Suppressor macrophage treated with lipopolysaccharide for 4 hours (primary cell): ENCODE measurements at places on chromosomes 11 and 22.

DNA sequence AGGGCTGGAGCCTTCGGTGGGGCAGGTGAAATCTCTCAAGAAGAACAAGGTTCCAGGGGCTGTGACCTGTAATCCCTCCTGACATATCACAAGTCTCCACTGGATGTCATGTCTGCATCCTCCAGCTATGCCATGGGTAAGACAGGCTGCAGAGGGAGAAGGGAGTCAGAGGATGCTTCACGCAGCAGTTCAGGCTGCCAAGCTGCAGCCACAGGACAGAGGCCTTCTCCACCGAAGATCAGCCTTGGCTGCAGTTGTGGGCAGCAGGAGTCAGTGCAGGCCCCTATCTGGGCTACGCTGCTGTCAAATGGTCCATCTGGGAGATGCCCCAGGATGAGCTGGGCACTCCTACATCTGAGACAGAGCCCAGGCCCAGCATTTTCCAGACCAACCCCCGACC is 25.0 kb downstream of the DKK3 start:
- no peak for DNase-seq

GRCh38 chr22:47787501-47788227 is 1025.2 kb downstream of the TBC1D22A start:
- no peak for DNase-seq

DNA sequence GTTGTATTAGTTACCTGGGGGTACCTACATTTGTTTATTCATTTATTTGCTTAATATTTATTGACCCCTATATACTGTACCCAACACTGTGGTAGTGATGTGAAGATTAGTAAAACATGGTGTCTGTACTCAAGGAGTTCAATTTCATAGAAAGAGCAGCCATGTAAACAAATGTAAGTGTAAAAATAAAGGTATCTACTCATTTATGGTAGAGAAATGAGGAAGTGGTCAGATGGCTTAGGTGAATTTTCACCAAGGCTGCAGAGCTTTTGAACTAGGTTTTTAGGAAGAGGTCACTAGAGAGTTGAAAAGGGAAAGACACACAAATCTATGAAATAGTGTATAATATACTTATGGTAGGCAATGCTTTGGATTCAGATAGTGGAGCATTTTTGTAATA is 11.1 kb downstream of the CTR9 start:
- no peak for DNase-seq

DNA sequence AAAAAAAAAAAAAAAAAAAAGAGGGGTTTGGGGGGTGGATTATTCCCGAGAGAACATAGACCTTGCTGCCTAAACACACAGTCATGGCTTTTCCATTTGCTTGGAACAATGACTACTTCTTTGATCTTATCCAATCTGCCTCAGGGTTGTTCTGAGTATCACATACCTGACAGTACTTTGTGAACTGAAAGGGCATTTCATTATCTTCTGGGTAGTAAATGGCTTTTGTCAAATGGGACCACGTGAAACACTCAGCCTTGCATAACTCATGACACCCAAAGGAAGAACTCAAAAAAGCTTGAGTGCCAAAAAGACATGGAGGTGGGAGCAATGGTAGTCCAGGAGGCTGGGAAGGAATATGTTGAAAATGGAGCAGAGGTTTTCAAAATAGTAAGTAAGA is 123.2 kb upstream of the BID start:
- no peak for DNase-seq

DNA sequence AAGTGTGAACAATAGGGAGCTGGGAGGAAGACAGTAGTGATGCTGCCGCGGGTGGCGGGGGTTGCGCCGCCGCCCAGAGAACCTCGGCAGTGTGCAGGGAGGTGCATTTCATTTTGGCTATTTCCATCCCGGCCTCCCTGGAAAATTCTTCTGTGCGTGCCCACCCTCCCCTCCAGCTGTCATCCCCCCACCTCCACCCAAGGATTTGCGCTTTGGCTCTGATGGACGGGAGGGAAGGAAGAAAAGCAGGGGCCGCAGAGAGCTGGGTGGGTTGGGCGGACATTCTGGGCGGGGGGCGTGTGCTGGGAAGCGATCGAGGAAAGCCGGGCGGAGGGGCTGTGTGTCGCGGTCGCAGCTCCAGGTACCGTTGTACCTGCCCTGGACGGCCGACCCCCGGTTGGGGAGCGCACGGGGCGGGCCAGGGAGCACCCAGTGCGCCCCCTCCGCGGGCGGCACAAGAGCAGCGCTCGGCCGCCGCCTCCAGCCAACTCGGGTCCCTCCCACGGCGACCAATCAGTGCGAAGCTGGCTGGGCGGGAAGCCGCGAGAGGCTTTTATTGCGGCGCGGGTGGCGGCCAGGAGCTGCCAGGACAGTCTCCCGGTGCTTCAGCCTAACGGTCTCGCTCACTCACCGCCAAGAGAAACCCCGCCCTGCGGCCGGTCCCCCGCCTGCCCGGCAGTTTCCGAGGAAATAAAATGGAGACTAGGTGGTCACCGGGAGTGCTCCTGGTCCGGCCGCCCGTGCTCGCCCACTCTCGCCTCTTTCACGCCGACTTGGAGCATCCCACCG is 1.6 kb downstream of the NCAM1 start:
- DNase-seq: no peak

GRCh38 chr11:4639931-4640330 is 2.7 kb downstream of the OR51D1 start:
- DNase-seq: no peak

DNA sequence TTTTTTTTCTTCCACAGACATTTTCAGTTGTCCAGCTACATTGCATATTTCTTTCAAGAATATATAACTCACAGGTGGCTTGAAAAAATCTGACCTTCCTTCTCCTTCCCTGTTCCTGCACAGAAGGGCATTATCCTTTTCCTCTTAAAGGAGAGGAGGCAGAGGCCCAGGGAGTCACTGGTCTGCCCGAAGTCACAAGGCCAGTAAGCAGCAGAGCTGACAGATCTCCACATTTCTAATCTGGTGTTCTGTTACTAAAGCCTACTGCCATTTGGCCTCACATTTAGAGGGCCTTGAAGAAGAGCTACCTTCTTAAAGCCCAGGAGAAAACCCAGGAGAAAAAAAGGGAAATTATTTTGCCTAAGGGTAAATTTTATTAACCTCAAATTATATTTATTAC is 12.3 kb downstream of the ENDOD1 start:
- no peak for DNase-seq

- DNase-seq: no peak
Observed at GRCh38 chr11:93908689-93909088, 58.3 kb upstream of the VSTM5 start.

DNA sequence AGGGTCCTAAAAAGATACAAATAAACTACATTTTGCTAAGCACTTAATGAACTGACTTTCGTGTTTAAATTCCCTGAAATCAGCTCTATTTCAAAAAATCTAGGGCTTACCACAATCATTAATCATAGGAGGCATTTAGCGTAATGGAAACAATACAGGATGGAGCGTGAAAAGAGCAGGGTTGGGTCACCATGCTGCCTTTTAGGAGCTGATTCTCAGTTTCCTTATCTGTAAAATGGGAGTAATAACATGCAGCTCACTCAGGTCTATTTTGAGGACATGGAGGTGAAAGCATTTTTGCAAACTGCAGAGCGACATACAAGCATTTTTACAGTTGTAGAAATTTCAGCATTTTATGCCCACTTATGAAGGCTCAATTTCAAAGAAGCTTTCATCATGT is 407.0 kb downstream of the TENM4 start:
- DNase-seq: no peak

DNA sequence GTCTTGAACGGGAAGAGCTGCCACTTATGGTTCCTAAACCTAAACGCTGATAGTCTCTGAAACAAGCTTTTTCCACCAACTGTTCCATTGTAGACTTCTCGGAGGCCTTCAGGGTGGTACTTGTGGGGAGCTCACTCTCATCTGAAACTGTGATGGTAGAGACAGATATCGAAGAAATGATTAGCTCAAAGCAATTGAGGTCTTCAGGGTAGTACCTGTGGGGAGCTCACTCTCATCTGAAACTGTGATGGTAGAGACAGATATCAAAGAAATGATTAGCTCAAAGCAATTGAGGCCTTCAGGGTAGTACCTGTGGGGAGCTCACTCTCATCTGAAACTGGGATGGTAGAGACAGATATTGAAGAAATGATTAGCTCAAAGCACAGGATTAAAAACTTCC is 175.7 kb downstream of the SWAP70 start:
- DNase-seq: no peak

GRCh38 chr22:47102648-47103047 is 340.2 kb downstream of the TBC1D22A start:
- no peak for DNase-seq

DNA sequence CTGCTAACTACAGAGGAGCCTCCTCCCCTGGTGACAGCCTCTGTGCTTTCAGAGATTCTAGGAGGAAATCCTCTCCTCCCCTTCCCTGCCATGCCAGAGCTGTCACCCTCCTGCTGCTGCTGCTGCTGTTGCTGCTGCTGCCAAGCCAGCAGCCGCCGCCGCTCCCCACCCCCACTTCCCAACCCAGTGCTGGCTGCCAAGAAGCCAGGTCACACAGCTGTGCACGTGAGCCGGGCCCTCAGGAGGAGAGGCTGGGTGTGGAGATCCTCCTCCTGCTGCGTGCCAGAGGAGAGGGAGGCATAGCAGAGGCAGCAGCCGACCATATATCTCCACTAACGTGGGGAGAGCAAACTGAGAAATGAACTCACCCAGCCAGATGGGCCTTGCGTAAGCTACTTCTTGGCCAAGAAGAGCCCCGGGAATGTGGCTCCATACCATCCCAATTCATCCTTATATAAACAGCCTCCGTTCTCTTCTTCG is 12.4 kb downstream of the CRY2 start:
- DNase-seq: no peak

DNA sequence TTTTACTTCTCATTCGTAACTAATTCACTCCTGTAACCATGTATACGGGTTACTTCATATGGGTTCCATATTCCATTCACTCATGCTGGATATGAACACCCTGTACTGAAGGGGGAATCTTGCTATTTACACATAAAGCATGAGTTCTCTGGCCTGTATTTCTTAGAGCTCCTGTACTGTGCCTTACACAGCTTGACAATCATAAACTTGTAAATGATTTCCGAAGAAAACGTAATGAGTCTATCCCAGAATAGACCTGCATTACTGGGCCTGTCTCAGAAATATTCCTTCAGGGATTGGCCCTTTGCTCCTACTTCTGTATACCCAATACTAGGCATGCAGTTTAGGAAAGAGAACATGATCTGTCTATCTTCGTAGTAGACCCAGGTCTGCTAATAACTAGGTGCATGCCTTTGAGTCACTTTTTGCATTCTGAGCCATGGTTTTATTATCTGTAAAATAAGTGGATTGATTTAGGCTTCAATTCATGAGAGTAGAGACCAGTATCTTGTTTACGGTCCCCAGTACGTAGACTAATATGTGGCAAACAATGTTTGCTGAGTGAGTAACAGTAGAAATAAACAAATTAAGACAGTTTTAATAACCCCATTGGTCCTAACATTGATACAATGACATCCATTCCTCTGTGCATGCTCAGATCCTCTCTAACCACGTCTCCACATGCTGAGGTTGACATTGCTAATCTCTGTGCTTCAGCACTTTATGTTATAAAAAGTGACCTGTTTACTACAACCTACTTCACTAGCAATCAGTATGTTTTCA is 1.2 kb downstream of the CCDC34 start:
- DNase-seq: no peak

DNA sequence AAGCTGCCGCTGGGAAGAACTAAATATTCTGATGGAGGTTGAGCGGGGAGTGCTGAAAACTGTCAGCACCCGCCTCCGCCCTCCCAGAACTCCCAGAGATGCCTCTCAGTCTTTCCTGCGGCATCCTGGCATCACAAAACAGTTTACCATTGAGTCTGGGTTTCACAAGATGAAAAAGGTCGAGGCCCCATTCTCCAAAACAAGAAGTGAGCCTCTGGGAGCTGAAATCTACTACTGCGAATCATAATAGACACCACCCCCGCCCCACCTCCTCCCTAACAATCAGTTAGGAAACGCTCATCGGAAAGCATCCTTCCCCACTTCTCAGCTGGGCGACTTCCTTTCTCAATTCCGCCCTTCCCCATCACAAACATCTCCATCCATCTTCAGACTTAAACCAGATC is 1.0 kb downstream of the SUN2 start:
- DNase-seq: peak; percentile 89

- no peak for DNase-seq
Observed at GRCh38 chr11:99682646-99683045, 661.9 kb downstream of the CNTN5 start.

DNA sequence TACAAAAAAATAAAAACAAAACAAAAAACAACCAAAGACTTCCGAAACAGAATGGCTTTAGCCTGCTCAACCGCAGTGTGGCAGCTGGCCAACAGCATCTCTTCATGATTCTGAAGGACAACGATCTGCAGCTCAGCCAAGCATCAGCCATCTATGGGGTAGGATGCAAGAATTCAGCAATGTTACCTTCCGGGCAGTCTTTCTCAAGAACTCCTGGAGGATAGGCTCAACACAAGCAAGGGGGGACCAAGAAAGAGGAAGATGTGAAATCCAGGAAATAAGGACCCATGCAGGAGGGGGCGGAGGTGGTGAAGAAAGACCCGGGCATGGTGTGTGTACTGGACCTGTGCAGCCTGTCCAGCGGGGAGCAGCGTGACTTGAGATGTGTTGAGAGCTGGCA is 3.5 kb upstream of the TSPO start:
- DNase-seq: peak; percentile 59

GRCh38 chr11:19183646-19184045 is 18.1 kb downstream of the CSRP3 start:
- DNase-seq: no peak

DNA sequence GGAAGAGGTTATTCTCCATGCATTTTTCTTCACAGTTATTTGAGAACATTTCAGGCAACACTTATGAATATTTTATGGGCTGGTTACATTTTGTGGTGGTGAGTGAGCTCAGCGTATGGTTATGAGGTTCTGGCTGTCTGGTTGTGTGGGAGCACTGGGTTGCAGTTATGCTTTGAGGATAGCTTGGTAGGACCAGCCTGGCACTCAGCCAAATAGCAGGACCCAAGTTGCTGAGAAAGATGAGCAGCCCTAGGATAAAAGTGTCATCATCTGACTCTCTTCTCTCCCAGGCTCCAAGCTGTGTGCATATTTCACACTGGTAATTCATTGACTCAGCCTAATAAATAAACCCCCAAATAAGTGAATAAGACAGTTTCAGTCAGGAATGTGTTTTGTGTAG is 8.1 kb upstream of the SRSF8 start:
- no peak for DNase-seq

DNA sequence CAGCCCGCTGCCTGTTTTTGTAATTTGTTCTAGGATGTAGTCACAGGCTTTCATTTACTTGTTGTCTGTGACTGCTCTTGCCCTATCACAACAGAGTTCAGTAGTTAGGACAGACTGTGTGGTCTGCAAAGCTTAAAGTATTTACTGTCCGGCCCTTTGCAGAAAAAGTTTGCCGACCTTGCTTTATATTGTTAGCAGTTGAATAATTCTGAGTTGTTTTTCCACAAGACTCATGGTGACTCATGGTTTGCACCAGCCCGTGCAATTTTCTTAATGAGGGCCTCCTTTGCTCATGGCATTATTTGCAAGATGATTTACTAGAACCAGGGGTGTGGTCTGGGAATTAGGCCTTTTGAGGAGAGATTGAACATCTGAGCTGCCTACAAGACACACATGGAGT is 110.6 kb downstream of the SCN3B start:
- DNase-seq: peak; percentile 67
